ENCODE measurements at places on chromosomes 4 and X.

- DNase-seq = peak; percentile 67
Measured at GRCh38 chrX:39012621-39013111, 211.4 kb downstream of the MID1IP1 start.

GRCh38 chr4:24603343-24603742 is 19.0 kb upstream of the DHX15 start:
- DNase-seq = no peak

- peak; percentile 44 for DNase-seq
Measured at GRCh38 chr4:140096483-140096861, 57.5 kb downstream of the MAML3 start.

GRCh38 chr4:145498430-145498829 is 16.8 kb downstream of the SMAD1 start:
- no peak for DNase-seq

- DNase-seq = no peak
Measured at GRCh38 chr4:152161676-152162330, 374.1 kb downstream of the FBXW7 start.

GRCh38 chr4:23932901-23933308 is 43.1 kb upstream of the PPARGC1A start:
- DNase-seq = peak; percentile 91
